ENCODE measurements at places on chromosomes 1 and 21. TPM values are rescaled to one million over a fixed set of nuclear protein-coding genes. Genes with fewer than 3 reads are reported as not detected.
A peak's percentile ranks its signal among the peaks of the same experiment; 100 is the strongest.

DNA sequence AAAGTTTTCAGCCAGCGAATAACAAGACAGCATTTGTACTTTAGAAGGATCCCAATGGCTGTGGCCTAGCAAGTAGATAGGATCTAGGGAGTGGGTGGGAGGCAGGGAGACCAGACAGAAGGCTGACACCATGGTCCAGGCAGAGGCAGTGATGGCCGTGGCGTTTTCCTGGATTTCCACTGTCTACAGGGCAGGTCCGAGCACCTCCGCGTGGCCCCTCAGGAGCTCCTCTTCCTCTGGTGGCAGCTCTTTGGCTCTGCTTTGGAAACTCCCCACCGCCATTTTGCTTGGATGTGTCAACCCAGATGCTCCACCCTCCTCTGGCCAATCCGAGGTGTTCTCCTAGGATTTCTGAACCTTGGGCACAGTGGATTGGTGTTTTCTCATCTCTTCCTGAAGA is 25.1 kb downstream of the PADI4 start:
- DNase-seq, result no peak

- DNase-seq, result peak; percentile 81
Observed at GRCh38 chr1:27536767-27537166, 46.8 kb upstream of the WASF2 start.

DNA sequence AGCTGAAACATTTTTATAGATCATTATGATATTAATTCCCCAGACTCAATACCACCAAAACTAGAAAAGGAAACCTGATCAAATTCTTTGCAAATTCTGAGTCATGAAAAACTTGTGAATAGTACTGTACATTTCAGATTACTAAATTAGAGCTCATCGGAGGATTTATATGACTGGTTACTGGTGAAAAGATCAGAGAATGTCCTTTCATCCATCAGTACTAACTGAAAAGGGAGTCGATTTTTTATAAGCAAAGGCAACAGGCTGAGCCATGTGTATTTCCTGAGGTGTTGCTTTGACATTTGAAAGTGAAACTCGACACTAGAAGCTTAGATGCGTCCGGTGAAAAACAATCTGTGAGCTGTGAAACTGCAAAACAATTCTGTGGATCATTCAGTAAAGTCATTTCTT is 155.7 kb downstream of the TNFSF18 start:
- no peak for DNase-seq

- no peak for DNase-seq
Observed at GRCh38 chr1:17184822-17185484, 20.0 kb upstream of the PADI1 start.

GRCh38 chr1:172451002-172451443 is 7.2 kb upstream of the PIGC start:
- no peak for DNase-seq

DNA sequence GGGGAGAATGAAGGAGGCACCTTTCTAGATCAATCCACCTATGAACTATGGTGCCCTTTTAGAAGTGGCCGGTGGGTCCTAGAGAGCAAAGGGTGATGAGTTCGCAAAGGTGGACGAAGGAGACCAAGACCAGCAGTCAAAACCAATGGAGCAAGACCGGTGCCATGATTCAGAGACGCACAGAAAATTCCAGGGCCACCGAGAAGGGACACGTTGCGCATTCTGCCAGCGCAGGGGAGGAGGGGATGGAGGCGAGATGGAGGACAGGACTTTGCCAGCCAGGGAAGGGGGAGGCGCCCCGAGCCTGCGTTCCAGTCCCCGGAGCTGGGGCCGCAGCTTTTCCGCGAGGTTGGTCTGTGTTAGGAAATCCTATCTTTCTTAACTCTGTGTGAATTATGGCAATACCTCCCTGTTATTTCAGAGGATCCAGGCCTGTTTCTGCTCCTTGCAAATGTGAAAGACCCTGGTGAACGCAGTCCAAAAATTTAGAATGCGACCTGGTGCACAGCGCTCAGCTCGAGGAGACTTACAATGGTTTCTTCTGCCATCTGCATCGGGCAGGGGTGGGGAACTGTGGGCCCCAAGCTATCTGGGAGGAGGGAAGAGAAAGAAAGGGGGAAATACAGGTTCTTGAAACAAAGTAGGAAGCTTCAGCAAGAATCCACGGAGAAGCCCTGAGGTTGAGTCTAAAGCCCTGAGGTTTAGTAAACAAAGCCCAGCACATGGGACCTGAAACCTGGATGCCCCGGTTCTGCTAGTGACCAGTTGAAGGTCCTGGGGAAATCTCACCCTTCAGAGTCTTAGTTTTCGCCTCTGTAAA is 129.4 kb downstream of the MRPS6 start:
- no peak for DNase-seq

- no peak for DNase-seq
Observed at GRCh38 chr1:103373991-103374390, 151.5 kb upstream of the RNPC3 start.

DNA sequence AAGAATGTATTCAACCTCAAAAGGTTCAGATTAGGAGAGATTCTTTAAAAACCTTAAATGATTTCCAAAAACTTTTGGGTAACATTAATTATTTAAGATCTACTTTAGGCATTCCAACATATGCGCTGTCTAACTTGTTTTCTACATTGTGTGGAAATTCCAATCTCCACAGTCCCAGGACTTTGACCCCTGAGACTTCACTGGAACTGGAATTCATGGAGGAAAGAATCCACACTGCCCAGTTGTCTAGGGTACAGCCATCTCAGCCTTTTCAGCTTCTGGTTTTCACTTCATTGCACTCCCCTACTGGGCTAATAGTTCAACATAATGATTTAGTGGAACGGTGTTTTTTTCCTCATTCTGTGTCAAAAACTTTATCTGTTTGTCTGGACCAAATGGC is 161.5 kb downstream of the IER5 start:
- no peak for DNase-seq

- no peak for DNase-seq
Observed at GRCh38 chr1:183093786-183094298, 70.6 kb downstream of the LAMC1 start.

DNA sequence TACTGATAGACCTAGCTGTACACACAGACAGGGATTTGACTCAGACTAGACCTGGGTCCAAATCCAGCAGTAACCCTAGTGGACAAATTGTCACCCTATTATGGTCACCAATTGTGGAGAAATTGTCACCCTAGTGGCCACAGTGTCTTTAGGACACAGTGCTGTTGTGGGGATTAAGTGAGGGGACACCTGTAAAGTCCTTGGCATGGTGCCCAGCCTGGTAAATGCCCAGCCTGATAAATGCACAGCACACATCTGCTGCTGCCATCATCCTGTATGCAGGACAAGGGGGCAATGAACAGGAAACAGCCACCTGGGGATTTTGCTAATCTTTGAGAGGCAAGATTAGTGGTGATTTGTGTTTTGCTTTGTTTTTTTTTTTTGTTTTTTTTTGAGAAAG is 2.3 kb downstream of the TMEM61 start:
- DNase-seq, result no peak

DNA sequence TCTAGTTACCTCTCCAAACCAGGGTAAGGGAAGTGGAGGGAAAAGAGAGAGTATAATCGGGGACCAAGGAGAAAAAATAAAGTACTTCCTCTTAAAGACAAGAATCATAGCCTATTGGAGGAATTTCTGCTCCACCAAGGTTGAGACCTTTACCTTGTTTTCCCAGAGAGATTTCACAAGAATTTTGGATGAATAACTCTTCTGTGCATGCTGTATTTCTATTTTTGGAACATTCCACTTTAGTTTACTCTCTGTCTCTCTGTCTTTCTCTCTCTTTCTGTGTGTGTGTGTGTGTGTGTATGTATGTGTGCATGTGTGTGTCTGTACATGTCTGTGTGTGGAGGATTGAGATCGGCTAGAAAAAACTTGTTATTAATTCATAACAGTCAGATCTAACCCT is 318.4 kb upstream of the RGS18 start:
- DNase-seq, result no peak

- DNase-seq, result no peak
Observed at GRCh38 chr1:185626344-185626743, 107.8 kb upstream of the HMCN1 start.

DNA sequence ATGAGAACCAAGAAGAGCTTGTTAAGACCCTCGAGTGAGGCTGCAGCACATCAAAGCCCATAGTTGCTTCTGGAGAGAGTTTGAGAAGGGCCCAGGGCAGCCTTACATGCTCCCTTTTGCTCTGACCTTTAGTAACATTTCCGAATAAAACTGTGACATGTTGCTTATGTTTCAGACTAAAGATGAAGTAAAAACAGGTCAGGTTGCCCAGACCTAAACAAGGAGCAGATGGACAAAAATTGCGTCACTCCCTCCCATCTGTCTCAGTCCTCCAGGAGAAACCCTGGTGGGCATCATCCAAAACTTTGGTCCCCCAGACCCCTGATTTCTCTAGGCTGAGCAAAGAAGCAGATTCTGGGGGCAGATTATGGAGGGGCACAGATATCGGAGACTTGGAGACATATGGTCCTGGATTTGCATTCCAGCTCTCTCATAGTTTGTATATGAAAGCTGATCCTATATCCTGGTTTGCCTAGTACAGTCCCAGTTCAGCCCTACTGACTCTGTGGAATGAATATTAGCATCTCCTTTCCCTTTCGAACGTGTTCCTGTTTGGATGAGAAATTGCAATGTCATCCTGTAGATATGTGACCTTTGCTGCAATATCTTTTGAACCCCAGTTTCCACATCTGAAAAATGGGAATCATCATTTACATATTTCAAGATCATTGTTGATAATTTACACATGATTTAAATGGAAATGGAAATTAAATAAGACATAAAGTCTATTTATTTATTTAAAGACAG is 304.9 kb upstream of the USP24 start:
- DNase-seq, result no peak

- DNase-seq, result peak; percentile 64
Observed at GRCh38 chr1:203628201-203629015, 1.8 kb downstream of the ATP2B4 start.

DNA sequence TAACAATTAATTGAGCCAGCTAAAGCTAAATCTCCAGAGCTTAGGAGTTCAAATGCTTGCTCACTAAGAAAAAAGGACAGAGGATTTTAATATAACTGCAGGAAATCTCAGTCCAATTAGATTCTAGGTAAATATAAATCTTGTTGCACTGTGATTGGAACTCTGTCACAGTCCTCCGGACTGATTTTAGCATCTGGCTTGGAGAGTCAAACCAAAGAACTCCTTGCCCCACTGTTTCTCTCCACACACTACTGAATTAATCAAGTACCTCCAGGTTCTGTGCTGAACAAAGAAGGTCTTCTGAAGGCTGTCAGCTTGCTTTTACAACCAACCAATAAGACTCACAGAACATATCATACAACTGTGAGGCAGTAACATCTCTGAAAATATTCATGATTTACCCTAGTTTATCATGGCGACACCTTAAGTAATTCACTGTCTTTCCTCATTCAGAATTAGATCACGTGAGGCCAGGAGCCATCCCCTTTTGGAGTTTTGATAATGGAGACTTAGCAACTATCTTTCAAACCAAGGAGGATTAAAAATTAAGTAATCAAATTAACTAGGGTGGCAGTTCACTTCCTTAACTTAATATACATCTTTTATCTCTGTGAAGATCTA is 176.0 kb downstream of the RERE start:
- DNase-seq, result no peak

GRCh38 chr1:94101613-94102525 is 19.1 kb downstream of the ABCA4 start:
- no peak for DNase-seq

GRCh38 chr1:231806623-231807495 is 180.3 kb downstream of the DISC1 start:
- DNase-seq, result peak; percentile 25

GRCh38 chr1:19762175-19762779 is 37.4 kb downstream of the TMCO4 start:
- no peak for DNase-seq

- no peak for DNase-seq
Observed at GRCh38 chr1:231751415-231751814, 124.8 kb downstream of the DISC1 start.

- no peak for DNase-seq
Observed at GRCh38 chr21:37811711-37812110, 104.5 kb downstream of the KCNJ6 start.

DNA sequence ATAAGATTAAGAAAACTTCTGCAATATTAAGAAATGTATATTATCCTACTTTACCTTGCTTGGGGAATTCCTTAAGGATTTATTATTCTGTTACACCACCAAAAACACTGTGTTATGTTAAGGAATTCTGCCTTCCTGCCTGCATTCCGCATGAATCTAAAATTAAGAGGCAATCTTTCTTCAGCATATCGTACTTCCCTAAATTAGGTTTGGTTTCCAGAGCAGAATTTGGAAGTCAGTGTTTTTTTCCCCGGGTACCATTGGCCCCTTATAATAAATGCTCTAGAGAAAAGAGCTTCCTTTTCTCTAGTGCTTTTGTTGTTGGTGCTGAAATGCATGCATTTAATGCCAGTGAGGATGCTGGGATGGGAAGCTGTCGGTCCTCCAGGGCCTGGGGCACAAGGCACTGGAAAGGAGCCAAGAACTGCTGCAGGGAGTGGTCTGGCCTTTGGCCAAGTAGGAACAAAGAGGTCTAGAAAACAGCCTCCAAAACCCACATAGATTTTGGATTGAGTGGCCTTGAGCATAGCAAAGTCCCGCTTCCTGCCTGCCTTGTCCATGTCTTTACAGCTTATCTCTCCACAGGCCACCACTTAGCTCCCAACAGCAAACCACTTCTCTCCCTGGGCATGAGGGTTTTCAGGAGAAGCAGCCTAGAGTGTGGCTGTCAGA is 69.9 kb downstream of the RRAGC start:
- DNase-seq, result no peak

GRCh38 chr1:8139383-8139782 is 113.3 kb upstream of the ERRFI1 start:
- no peak for DNase-seq

- peak; percentile 93 for DNase-seq
Observed at GRCh38 chr1:145863282-145864018, 4.6 kb upstream of the PIAS3 start.

- no peak for DNase-seq
Observed at GRCh38 chr21:25512095-25513081, 94.9 kb downstream of the MRPL39 start.

DNA sequence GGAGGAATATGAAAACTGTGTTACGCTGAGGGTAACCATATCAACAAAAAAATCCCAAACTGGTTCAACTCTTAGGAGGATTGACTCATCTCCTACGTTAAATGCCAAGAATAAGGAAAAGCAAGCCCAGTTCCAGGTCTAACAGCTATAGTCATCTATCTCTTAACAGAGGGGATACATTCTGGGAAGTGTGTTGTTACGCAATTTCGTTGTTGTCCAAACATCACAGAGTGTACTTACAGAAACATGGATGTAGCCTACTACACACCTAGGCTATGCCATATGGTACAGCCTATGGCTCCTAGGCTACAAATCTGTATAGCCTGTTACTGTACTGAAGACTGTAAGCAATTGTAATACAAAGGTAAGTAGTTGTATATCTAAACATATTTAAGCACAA is 23.2 kb upstream of the LRRC52 start:
- no peak for DNase-seq

- DNase-seq, result no peak
Observed at GRCh38 chr1:155301342-155301841, at the start of gene PKLR. Gene PKLR, minus strand, starts transcription at chr1:155301438. Its CDS starts 43 bp downstream, at chr1:155301395.

Gene ICOSLG
- polyA plus RNA-seq, result 5.4 TPM

Gene FAM72A
- polyA plus RNA-seq, result 4.0 TPM

Gene C1orf174
- 18.6 TPM for polyA plus RNA-seq

Gene C1orf226
- 1.7 TPM for polyA plus RNA-seq

Gene CATSPERE
- 0.75 TPM for polyA plus RNA-seq

Gene FCRL6
- 0.24 TPM for polyA plus RNA-seq

Gene COL9A2
- 2.7 TPM for polyA plus RNA-seq

Gene EPS8L3
- not detected for polyA plus RNA-seq

Gene SPRR1A
- polyA plus RNA-seq, result not detected

Gene RGS1
- polyA plus RNA-seq, result 3.9 TPM

Gene MPL
- polyA plus RNA-seq, result not detected

Gene OR2W3
- 2.2 TPM for polyA plus RNA-seq

Gene ALPL
- polyA plus RNA-seq, result 2.6 TPM

Gene CCSAP
- 7.4 TPM for polyA plus RNA-seq

Gene REG4
- not detected for polyA plus RNA-seq

Measured in muscle of back (tissue), 13 donors.